GM23248 (cell line): ENCODE measurements at places on chromosomes 5 and 9.
A peak's percentile ranks its signal among the peaks of the same experiment; 100 is the strongest.

DNA sequence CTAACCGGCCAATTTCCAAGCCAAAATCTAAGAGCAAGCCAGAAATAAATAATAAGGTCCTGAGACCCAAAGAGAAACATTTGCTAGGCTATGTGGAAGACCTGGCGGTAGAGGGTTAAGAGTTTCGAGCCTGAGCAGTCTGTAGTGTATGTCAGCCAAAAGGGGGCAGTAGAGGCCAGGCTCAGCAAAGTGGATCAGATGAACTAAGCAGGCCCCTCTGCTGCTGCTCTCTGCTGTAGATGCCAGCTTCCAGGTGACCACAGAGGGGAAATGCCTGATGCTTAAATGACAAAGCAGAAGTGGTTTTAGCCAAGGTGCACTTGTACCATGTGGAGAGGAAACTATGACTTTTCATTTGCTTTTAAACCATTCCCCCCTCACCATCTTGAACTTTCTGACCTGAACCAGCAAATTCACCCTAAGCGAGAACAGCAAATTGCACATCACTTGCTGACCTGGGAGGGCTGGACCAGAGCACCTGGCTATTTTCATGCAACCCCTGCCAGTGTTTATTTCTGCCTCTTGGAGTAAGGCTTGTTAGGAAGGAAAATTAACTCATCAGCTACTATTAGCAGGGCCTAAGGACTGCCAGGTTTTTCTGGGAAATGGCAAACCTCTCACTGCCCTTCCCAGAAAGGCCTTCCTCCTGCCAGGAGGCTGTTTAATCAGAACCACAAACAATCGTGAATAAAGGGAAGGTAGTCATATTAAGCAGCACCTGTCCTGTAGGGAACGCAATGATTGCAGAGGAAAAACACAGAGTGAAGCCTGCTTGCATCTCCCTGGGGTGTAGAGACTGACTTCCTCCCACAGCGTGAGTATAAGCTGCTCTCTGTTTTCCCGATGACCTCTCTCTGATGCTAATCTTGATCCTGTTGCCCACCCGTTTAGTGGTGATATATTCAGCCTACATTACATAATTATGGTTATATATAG, 818.2 kb downstream of the TLR4 start:
- peak; percentile 78 for DNase-seq

- DNase-seq: no peak
These were observed 19.4 kb upstream of the LRRC14B start for GRCh38 chr5:171801-172331.

GRCh38 chr9:94697972-94698581, 28.4 kb upstream of the AOPEP start:
- peak; percentile 54 for DNase-seq

DNA sequence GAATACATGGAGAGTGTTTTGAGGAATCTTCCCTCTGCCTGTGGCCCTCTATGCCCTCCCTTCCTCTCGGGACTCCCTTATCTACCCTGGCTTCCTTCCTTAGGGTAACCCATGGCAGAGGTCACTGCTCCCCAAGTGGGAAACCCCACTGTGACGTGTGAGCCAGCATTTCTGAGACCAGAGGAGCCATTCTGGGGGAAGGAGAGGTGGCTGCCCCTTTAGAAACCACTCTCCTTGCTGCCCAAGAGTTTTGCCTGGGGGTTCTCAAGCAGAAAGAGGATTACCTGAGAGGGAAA, 23.1 kb downstream of the CCNJL start:
- no peak for DNase-seq

DNA sequence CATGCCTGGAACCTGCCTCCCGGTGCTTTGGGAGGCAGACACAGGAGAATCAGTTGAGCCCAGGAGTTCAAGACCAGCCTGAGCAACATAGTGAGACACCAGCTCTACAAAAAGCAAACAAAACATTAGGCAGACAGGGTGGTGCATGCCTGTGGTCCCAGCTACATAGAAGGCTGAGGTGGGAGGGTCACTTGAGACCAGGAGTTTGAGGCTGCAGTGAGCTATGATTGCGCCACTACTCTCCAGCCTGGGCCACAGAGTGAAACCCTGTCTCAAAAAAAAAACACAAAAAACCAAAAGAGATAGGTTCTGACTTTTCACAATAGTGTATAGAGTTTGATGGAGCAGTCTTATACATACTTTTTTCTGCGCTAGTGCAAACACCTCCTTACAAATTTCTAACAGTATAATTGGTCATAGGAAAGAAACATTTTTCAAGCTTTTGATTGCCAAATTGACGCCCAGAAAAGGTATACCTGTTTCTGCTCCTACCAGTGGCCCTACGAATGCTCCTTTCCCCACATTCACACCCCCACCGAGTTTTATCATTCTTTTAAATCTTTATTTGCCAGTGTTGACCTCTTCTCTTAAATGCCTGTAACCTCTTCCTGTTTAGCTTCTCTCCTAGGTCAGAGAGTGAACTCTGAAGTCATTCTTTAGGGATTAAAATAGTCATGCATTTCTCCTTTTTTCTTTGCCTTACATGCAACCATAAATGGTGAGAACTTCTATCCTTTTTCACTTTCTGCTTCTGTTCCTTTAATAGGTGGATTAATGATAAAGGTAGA, 7.5 kb downstream of the DOCK8 start:
- DNase-seq: no peak

DNA sequence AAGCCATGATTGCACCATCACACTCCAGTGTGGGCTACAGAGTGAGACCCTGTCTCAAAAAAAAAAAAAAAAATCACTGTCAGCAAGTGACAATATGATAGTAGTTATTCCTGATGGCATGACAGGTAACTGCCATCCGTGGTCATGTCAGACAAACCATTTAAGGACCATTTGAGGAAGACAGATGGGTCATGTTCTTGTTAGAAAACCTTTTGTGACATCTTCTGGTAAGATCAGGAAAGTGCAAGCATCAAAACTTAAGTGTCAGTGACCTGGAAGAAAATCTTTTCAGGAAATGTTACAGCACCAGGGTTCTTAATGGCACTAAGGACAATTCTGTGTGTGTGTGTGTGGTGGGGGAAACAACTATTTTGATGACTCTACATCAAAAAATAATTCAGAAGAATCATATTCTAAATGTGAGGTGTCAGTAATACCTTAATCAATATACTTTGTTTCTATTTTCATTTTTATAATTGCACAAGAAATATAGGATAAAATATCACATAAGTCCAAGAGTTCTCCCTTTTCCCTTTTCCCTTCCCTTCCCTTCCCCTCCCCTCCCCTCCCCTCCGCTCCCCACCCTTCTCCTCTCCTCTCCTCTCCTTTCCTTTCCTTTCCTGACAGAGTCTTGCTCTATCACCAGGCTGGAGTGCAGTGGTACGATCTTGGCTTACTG, 17.8 kb downstream of the SLC38A9 start:
- peak; percentile 48 for DNase-seq

DNA sequence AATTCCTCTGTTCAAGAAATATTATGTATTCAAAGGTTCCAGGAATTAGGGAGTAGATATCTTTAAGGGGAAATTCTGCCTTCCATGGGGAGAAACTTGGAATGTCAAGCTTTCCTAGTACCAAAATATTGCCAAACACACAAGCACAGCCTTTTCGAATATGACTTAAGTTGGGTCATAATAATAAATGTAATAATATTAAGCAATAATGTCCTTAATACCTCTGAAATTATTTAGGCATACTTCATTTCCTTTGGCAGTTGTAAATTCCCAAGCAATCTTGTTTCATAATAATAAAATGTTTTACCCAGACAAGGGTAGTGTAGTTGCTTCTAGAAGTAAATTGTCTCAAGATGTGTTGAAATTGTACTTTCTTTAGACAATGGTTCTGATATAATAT, 630.3 kb upstream of the CDH18 start:
- no peak for DNase-seq

- DNase-seq: no peak
These were observed 61.6 kb downstream of the CXXC5 start for GRCh38 chr5:139709582-139710318.

DNA sequence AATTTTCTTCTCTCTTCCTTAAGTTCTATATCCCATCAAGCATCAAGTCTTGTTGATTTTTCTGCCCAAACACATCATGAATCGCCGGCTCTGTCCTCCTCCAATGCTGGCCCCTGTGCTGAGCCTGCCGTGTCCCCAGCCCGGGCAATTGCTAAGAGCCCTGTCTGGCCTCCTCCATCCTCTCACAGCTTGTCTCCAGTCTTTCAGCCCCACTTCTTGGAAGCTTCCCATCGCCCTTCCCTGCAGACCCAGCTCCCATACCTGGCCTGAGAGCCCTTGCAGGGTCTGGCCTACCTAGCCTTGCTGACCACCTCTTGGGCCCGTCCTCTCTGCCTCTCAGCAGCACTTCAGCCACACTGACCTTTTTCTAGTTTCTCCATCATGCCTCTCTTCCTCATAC, 61.9 kb downstream of the COL15A1 start:
- DNase-seq: no peak

- peak; percentile 95 for DNase-seq
These were observed 23.0 kb downstream of the ABL1 start for GRCh38 chr9:130857864-130858738.

GRCh38 chr5:141135030-141135717, at the start of gene PCDHB5:
PCDHB5 (plus strand) TSS chr5:141135206; CDS start chr5:141135435, 229 bp downstream.
- DNase-seq: peak; percentile 15

GRCh38 chr5:68464424-68464823, 248.9 kb downstream of the PIK3R1 start:
- DNase-seq: peak; percentile 38

GRCh38 chr5:179866241-179867078, 7.8 kb upstream of the MRNIP start:
- DNase-seq: no peak

DNA sequence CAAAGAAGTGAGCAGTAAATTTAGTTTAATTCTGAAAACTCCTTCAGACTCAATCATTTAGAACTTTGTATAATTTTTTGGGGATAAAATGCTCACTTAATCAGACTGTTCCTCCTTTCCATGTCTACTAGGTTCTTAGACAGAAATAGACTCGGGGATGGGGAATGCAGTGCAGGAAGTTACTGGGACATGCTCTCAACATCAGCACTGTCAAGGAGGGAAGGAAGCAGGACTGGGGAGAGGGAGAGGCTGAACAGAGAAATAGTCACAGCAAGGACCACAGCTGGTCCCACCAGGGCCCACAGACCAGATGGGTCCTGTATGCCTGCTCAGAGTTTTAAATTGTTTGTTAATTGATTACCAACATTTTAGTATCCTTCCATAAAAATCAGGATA, 310.1 kb upstream of the MSX2 start:
- DNase-seq: no peak
